Hematopoietic multipotent progenitor cell treated with erythropoietin and hydrocortisone succinate and interleukin-3 and kit ligand, for 8 days (in vitro differentiated cells): ENCODE measurements at places on chromosomes 1 and 21.

DNA sequence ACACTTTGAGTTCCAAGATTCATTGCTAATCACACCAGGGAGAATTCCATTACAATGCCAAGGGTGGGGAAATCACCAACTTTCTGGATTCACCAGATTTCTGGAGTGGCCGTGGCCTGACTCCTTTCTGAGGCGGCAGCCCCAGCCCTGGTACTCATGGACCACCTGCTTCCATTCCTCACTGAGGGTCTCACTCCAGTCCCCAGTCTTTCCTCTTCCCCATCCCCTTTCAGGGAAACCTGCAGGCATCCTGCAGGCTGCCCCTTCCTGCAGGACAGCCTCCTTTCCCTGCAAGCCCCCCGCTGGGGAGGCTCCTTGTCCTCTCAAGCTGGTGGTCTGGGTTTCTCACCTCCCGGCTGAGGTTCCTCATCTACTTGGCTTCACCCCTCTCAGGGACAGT, 12.7 kb upstream of the CDK18 start:
- DNase-seq, result no peak

GRCh38 chr1:245133995-245134715, 20.6 kb upstream of the KIF26B start:
- DNase-seq, result no peak

DNA sequence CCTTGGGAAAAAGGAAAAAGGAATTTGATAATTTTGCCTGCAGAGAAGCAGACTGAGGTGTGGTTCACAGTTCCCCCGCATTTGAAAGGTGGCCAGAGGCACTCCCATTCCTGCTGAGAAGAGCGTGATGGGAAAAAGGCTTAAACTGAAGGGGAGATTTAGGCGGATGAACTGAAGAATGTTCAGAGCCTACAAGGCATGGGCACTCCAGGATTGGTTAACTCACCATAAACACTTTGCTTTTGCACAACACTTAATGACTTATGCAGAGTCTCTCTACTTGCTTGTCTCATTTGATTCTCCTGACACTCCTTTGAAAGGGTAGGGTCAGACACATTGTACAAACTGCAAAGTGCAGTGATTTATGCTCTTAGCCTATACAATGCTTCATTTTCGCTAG, 119.6 kb upstream of the RUNX1 start:
- no peak for DNase-seq

DNA sequence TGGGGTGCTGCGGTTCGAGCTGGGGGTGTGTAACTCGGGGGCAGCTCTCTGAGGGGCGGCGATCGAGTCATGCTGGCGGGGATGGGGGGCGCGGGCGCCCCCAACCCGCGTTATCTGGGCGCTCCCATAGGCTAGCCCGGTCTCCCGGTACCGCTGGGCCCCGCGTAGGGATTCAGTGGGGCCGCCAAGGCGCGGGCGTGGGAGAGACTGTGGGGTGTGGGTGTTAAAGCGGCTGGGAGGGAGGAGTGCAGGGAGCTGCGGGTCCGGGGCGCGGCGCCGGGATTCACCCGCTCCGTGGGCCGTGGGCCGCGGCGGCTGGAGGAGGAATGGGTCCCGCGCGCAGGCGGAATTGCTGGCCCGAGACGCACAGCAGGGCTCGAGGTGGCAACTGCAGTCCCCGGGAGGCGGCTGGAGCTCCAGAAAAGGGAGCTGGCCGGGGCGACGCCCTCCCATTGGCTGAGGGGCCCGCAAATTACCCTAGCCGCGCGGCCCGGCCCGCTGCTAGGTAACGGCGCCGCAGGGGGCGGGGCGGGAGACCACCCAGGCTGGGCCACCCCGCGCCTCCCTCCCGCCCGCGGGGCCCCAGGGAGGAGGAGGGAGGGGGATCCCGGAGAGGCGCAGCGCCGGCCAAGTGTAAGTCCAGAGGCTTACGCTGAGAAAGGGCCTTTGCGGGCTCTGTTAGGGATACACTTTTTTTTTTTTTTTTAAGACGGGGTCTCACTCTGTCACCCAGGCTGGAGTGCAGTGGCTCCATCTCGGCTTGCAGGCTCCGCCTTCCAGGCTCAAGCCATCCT, at the start of gene PTCH2:
PTCH2 (minus strand) TSS at position 392 of the 794 bp plus-strand sequence; CDS start at position 71, 321 bp downstream.
- DNase-seq, result peak; percentile 44

- peak; percentile 56 for DNase-seq
These were observed 66.2 kb downstream of the VPS13D start for GRCh38 chr1:12296016-12296415.

DNA sequence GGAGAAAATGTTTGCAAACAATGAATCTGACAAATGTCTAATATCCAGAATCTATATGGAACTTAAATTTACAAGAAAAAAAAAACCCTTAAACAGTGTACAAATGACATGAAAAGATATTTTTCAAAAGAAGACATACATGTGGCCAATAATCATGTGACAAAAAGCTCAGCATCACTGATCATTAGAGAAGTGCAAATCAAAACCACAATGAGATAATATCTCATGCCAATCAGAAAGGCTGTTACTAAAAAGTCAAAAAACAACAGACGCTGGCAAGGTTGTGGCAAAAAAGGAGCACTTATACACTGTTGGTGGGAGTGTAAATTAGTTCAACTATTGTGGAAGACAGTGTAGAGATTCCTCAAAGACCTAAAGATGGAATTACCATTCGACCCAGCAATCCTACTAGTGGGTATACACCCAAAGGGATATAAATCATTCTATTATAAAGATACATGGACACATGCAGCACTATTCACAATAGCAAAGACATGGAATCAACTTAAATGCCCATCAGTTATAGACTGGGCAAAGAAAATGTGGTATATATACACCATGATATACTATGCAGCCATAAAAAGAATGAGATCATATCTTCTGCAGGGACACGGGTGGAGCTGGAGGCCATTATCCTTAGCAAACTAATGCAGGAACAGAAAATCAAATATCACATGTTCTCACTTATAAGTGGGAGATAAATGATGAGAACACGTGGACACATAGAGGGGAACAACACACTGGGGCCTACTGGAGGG, 123.2 kb downstream of the PTPRC start:
- DNase-seq, result no peak
